Head of caudate nucleus (tissue), 42 donors: ENCODE measurements at places on chromosomes 13 and 19.
A peak's percentile ranks its signal among the peaks of the same experiment; 100 is the strongest.

GRCh38 chr13:72689181-72689696 lies 38.2 kb downstream of the MZT1 start:
- no peak for DNase-seq

GRCh38 chr13:47256618-47257017 lies 359.8 kb upstream of the HTR2A start:
- no peak for DNase-seq

DNA sequence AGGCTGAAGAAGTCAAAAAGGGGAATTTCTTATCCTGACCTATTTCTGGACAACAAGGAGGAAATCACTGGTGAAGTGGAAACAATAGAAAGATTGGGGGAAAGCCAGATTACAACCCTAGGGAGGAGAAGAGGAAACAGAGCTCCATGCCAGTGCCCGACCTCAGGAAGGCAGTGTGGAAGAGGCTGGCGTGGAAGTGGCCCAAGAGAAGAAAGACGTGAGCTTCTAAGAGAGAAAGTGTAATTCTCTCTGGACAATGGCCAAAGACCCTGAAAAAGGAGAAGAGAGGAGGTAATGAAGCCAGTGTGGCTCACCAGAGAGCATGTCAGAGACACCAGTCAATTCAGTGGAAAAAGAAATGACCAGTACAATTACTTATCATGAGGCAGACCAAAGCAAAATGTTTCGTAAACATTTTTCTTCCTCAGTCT lies 52.6 kb upstream of the URAD start:
- DNase-seq = no peak

DNA sequence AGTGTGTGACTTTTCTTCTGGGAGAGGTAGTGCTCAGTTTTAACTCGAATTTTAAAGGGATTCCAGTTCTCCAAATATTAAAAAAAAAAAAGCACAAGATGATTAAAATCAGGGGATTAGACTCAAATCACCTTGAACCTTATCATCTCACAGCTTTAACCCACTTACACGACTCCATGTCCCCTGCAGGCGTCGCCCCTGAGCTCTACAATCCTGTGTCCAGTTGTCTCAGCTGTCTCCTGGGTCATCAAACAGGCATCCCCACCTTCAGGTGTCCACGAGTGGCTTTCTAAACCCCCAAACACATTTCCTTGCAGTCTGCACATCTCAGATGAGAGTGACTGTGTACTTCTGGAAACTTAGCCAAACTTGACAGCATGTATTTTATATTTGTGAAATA lies 14.1 kb downstream of the ZNF808 start:
- DNase-seq = no peak

DNA sequence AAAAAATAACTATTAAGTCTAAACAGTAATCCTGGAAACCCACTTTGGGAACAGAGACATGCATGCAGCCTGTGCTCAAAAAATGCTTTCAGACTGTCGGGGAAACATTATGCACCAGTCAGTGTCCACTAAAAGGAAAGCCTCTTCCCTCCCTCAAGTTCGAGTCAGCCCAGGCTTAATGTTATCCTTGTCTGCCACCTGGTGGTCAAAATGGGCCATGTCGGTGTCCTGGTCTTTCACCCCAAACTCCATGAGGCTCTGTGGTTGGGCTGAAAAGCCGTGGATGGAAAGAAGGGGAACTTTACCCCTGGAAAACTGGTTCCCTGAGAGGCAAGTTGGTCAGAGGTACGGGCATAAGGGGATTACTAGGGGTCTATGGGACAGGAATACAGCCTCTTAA lies 88.4 kb upstream of the ZNF492 start:
- peak; percentile 57 for DNase-seq

- no peak for DNase-seq
These were observed 5.6 kb downstream of the OR7A10 start for GRCh38 chr19:14843169-14843568.

DNA sequence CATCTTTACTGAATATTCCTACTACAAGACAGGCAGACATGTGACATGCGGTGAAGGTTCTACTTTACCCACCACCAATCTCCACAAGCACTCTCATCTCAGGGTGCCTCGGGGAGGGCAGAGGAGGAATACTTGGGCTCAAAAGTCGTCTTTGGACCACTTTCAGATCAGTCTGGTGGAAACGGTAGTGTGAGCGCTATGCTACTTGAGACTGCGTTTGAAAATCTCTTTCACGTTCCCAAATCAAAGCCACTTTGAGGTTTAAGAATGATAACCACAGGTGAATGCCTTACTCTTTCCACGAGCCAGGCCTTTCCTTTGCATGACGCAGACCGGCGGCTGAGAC lies 1.5 kb upstream of the SOX1 start:
- DNase-seq = no peak

DNA sequence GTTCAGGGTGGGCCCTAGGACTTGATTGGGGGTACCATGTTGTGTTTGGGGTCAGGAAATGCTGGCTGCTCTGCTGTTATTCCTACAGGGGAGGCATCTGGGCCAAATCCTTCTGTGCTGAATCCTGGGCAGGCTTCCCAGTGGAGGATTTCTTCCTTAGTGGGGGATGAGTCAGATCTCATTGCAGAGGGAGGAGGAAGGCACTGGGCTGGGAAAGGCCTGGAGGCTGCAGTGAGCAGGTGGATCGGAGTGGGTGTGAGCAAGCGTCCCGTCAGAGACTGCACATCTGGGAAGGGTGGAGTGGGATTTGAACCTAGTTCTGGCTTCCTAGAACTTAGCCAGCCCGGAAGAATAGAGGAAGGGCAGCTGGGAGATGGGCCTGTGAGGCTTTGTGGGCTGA lies 11.5 kb downstream of the CCDC124 start:
- DNase-seq = peak; percentile 25

- DNase-seq = no peak
These were observed 235.9 kb downstream of the NHLRC3 start for GRCh38 chr13:39273953-39274738.

DNA sequence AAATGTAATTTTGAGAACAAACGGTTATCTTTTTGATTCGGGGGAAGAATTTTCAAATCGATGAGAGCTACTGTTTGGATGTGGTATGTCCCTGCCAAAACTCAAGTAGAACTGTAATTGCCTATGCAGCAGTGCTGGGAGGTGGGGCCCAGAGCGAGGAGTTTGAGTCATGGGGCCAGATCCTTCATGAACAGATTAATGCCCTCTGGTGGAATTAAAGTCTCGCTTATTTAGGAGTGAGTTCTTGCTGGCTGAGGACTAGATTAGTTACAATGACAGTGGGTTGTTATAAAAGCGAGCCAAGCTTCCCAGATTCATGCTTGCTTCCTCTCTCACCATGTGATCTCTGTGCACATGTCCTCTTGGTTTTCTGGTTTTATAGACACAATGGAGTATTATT lies 11.8 kb upstream of the PRR20A start:
- no peak for DNase-seq

GRCh38 chr19:43597876-43598275 lies 1.5 kb downstream of the ZNF576 start:
- peak; percentile 43 for DNase-seq

DNA sequence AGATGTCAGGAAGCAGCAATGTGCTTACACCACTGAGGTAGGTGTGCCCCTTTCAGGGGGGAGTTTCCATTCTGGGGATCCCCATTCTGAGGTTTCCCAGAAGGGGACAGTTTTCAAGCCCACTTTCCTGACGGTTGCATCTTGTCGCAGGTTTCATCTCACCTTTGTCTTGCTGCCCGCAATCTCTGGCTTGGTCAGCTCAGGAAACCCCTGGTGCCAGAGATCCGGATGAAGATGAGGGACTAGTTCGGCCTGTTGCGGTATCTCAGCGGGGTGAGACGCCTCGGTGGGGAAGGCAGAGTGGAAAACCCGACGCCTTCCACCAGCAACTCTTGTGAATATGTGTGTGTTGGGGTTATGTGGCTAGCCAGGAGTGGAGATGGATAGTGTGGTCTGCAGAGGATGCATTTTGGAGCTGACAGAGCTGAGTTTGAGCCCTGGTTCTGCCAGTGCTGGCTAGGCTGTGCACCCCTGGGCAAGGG lies 13.1 kb downstream of the TNFSF9 start:
- no peak for DNase-seq
